ENCODE measurements at places on chromosomes 11 and 22.

- no peak overlapping the region for H3K27ac ChIP-seq
- no peaks in the 10 kb centered on the region for H3K27me3 ChIP-seq
- no peaks in the 10 kb centered on the region for H3K4me1 ChIP-seq
- no peaks in the 10 kb centered on the region for H3K36me3 ChIP-seq
- no peak for DNase-seq
These were observed 94.9 kb downstream of the SLC17A6 start for GRCh38 chr11:22433094-22433455.

DNA sequence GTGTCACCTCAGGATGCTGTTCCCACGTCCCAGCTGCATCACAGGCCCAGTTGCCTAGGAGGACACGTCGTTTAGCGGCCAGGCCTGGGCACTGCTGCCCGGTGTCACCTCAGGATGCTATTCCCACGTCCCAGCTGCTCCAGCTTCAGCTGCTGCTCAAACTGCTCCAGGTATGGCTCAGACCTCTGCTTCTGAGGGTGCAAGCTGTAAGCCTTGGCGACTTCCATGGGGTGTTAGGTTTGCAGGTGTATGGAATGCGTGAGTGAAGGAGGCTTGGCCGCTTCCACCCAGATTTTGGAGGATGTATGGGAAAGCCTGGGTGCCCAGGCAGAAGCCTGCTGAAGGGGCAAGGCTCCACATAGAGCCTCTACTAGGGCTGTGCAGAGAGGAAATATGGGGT, 205.3 kb upstream of the B3GAT1 start:
- no peaks in the 10 kb centered on the region for H3K36me3 ChIP-seq
- no peak overlapping the region for H3K27ac ChIP-seq
- no peak overlapping the region for H3K4me3 ChIP-seq
- no peaks in the 10 kb centered on the region for H3K27me3 ChIP-seq

DNA sequence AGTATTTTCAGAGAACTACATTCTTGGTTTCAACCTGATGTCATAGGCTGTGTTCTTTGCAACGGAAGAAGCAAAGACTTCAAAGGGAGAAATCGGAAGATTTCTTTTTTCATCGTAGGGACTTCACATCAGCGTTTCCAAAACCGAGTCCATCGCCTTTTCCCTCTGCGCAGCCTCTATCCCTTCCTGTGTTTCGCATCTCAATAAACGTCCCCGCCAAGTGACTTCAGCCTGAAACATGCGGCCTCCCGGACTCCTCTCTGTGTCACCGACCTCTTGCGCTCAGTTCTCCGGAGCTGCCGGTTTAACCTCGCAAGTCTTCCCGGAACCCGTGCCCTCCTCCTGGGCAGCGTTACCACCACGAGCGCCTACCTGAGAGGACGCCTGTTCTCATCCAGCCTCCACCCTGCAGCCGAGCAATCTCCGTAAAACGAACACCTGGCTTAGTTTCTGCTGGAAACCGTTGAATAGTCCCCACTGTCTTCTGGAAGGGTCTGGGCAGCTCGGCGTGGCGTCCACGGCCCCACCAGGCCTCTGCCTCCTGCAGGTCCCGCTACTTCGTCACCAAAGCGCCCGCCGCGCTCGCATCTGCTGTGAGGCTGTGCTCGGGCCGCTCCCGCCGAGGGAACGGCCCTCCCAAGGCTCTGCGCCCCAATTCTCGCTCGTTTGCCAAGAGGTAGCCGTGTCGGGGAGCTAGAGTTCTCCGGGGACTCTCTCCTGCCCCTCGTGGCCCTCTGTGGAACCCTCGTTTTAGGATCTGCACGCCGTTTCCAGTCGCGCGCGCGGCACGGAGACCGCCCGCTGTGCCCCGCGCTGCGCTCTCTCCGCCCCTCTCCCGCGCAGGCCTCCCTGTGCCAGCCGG, at the start of gene GLB1L3:
TSS of gene GLB1L3 (plus strand) at position 846 of the 862 bp plus-strand sequence. CDS start 362 bp downstream, outside the sequence.
- peaks cover 5% of the 10 kb centered on the region for H3K27me3 ChIP-seq
- peaks cover 10% of the 10 kb centered on the region for H3K4me1 ChIP-seq
- H3K4me3 ChIP-seq, result peak within 1 kb of the TSS; percentile 24
- H3K27ac ChIP-seq, result no peak within 1 kb of the TSS

DNA sequence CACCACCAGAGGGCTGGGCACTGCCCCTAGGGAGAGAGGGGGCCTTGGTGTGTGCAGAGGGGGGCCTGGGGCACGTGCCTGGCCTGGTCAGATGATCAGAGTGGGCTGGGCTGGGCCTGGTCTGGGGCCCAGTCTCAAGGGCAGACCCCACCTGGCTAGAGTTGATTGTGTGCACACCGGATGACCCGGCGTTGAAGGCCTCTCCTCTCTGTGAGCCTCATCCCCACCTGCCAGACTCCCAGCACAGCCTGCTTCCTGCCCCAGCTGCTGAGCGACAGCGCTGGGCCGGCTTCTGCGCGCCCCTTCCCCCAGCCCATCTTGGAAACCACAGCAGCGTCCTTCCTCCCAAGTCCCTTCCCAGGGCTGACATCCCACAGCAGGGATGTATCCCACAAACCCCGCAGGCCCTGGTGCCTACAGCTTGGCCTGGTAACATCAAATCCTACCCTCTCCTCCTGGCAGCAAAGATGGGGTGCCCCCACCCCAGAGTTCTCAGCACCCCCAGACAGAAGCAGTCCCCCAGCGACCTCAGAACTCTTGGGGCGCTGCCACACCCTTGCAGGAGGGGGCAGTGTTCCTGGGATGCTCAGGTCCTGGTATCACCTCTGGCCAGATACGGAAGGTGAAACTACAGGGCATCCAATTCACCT, 11.0 kb upstream of the TSSC4 start:
- H3K27me3 ChIP-seq, result no peaks in the 10 kb centered on the region
- peaks cover 10% of the 10 kb centered on the region for H3K4me1 ChIP-seq
- no peaks in the 10 kb centered on the region for H3K36me3 ChIP-seq
- no peak for DNase-seq

- no peaks in the 10 kb centered on the region for H3K27me3 ChIP-seq
- H3K4me3 ChIP-seq, result no peak overlapping the region
- H3K27ac ChIP-seq, result no peak overlapping the region
These were observed 16.8 kb downstream of the GNB1L start for GRCh38 chr22:19837915-19838314.

GRCh38 chr22:23182309-23183060, 2.2 kb downstream of the BCR start:
- peak overlapping the region; percentile 96 for H3K4me3 ChIP-seq
- H3K4me1 ChIP-seq, result peaks cover 36% of the 10 kb centered on the region
- H3K27me3 ChIP-seq, result no peaks in the 10 kb centered on the region
- peak overlapping the region; percentile 26 for H3K27ac ChIP-seq
- 0 out of 2 replicates have a peak, but pooled peaks cover 2% of the 10 kb centered on the region for H3K36me3 ChIP-seq

GRCh38 chr11:132631989-132632388, 900.3 kb downstream of the OPCML start:
- H3K27ac ChIP-seq, result no peak overlapping the region
- H3K27me3 ChIP-seq, result no peaks in the 10 kb centered on the region
- H3K4me1 ChIP-seq, result no peaks in the 10 kb centered on the region

All from Caco-2 (cell line).